ENCODE measurements at places on chromosomes 2 and 18. TPM values are rescaled to one million over a fixed set of nuclear protein-coding genes. Genes with fewer than 3 reads are reported as not detected.

GRCh38 chr18:38318416-38318815 is 752.8 kb upstream of the CELF4 start:
- no peak for DNase-seq

The ALKAL2 gene
- polyA plus RNA-seq: 0.49 TPM

- no peak for DNase-seq
These were observed 3.0 kb downstream of the KLHL41 start for GRCh38 chr2:169512525-169512924.

The AQP12A gene
- 0.74 TPM for polyA plus RNA-seq

GRCh38 chr2:113202305-113203216 is 28.8 kb downstream of the PSD4 start:
- no peak for DNase-seq

DNA sequence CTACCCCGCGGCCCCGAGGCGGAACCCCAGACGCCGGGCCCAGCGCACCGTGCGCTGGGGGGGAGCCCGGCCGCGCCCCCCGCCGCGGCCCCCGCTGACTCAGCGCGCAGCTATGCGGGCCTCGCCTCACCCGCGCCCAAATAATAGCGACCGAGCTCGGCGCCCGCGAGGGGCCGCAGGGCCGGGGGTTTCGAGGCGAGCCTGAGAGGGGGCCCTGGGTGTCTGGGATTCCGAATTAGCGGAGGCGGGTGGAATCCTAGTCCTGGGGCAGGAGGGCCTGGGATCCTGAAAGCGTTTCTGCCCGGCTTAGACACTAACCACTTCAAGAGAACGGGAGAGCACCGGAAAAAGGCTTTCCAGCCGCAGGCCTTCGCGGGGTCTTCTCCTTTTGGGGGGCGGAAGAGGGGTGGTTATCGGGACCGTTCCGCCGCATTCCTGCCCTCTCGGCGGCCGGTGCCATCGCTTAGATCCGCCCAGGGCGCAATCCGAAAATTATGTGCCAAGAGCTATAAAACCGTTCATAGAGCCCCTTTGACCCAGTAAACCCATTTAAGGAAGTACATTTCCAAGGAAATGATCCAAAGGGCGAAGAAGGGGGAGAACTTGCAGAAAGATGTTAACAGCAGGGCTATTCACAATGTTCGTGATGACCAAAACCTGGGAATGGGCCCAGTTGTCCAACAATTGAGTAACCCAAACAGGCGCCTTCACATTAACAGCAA is 681 bp upstream of the ROCK2 start:
- DNase-seq: peak; percentile 70

The AQP12B gene
- 1.6 TPM for polyA plus RNA-seq

DNA sequence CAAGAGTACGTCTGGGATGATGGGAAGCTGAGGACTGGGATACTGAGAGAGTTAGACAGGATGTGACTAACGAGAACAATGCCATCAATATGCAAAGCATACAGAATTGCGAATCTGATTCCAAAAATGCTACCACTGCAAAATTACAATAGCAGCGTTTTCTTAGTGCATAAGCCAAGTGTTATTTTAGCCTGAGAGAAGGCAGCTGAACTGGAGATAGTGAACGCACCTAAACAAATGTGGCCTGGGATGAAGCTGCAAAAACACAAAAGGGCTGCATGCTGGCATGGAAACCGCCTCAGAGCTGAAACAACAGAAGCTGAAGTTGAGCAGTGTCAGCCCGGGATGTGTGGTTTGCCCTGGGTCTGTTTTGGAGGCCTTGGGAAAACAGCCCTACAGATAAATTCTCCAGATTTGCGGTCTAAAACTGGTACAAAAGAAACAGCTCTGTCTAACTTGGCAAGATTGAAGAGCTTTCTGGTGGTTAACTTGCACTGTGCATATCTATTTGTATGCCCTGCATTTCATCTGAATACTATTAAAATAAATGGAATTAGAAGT is 45.5 kb downstream of the LYPD6 start:
- DNase-seq: no peak

DNA sequence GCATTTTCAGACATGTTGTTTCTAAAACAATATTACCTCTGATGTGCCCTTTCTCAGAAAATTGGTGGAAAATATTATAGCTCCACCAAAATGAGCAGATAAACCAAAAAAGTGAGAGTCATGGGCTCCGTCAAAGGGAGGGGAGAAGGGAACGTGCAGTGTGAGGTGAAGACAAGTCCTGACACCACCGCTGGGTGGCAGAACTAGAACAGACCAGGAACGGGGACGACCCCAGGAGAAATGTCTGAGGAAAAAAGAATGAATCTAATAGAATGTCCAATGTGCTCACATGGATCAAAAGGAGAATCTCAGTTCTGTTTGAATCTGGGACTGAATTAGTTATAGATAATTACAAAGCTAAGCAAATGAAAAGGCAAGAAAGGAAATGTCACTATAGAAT is 22.6 kb upstream of the BCL2 start:
- DNase-seq: peak; percentile 40

GRCh38 chr18:62407660-62408059 is 82.5 kb downstream of the TNFRSF11A start:
- DNase-seq: no peak

The RGPD3 gene
- 0.22 TPM for polyA plus RNA-seq

GRCh38 chr2:239935789-239936758 is 89.1 kb downstream of the NDUFA10 start:
- no peak for DNase-seq

The IL18R1 gene
- polyA plus RNA-seq: 0.50 TPM

The PLEK gene
- polyA plus RNA-seq: 6.0 TPM

- DNase-seq: no peak
These were observed 211.0 kb downstream of the PIK3C3 start for GRCh38 chr18:42165922-42166513.

- peak; percentile 19 for DNase-seq
These were observed 576.5 kb downstream of the NRXN1 start for GRCh38 chr2:50455351-50455939.

DNA sequence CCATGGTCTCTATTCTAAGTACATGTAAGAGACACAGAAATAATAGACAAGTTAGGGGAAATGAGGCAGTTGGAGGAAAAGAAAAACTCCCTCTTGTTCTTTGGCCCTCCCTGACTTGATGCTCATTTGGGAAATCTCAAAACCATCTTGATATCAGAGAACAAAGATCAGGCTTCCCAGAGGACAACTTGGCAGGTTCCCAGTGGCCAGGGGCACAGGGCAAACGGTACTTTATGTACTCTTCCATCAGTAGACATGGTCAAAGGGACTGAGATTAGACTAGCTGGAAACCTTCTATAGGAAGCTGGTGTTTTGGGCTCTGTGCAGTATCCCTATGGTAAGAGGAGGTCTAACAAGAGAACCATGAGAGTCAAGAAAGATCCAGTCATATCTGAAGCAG is 56.6 kb downstream of the NCKAP5 start:
- DNase-seq: no peak

The IL1R1 gene
- polyA plus RNA-seq: 9.3 TPM

GRCh38 chr18:69943021-69943420 is 4.7 kb downstream of the CD226 start:
- no peak for DNase-seq

The MYOM1 gene
- polyA plus RNA-seq: 679 TPM

- DNase-seq: no peak
These were observed 1860.1 kb downstream of the SUCLG1 start for GRCh38 chr2:82599021-82599420.

- DNase-seq: no peak
These were observed 50.2 kb upstream of the PLB1 start for GRCh38 chr2:28445448-28446258.

DNA sequence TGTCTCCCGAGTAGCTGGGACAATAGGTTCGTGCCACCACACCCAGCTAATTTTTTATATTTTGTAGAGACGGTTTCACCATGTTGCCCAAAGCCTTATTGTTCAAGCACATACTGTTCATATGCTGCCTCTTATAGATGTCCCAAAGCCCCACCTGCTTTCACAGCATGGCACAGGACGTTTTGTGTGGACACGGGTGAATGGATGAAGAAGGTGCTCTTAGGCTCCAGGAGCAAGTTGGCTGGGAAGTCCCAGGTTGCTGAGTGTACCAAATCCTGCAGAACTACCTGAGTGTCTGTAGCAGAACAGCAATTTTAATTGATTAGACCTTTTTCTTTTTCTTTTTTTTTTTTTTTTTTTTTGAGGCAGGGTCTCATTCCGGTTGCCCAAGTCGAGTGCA is 10.5 kb upstream of the SAG start:
- no peak for DNase-seq

- no peak for DNase-seq
These were observed 7.2 kb downstream of the MTHFD2 start for GRCh38 chr2:74205596-74205995.

The CTAGE1 gene
- polyA plus RNA-seq: not detected

DNA sequence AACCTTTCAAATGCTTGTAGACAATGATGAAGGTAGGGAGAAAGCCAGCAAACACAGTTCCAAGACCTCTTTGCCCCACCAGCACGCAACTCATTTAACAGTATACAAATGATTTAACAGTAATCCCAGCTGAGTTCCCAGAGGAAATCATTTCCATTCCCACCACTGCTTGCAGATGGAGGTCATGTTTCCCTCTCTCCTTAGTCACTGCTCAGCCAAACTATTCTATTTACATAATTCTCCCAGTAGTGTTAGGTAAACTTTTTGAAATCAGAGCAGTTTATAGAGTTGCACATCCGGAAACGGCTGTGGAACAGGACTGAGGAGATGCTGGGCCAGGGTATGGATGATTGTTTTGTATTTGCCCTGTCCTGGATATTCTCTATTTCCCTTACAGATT is 328.5 kb downstream of the FIGN start:
- DNase-seq: no peak

- DNase-seq: peak; percentile 6
These were observed 4.4 kb downstream of the CCL20 start for GRCh38 chr2:227817850-227818674.

The MBD2 gene
- 38.9 TPM for polyA plus RNA-seq

The INPP5D gene
- polyA plus RNA-seq: 8.9 TPM

- no peak for DNase-seq
These were observed 260.2 kb upstream of the ST6GAL2 start for GRCh38 chr2:107146181-107146580.

The SAG gene
- 0.22 TPM for polyA plus RNA-seq

The ALPP gene
- polyA plus RNA-seq: not detected

The GPR155 gene
- polyA plus RNA-seq: 3.7 TPM

DNA sequence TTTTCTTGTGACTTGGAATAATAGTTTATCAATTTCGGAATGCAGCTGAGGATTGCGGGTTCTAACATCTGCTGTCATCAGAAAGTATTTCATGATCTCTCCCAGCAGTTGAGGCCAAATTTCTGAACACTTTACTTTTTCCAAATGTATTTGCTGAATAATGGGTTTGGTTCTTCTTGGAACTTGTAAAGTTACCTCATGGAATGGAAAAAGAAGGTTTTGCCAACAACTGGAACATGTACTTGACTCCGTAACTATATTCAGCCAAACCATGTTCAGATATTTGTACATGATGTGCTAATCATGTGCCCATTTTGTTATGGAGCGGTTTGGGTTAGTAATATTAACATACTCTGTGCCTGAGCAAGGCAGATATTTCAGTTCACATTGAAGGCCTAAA is 119.6 kb downstream of the LCLAT1 start:
- DNase-seq: peak; percentile 50

- DNase-seq: peak; percentile 56
These were observed 19.5 kb downstream of the MGAT5 start for GRCh38 chr2:134273256-134273983.

DNA sequence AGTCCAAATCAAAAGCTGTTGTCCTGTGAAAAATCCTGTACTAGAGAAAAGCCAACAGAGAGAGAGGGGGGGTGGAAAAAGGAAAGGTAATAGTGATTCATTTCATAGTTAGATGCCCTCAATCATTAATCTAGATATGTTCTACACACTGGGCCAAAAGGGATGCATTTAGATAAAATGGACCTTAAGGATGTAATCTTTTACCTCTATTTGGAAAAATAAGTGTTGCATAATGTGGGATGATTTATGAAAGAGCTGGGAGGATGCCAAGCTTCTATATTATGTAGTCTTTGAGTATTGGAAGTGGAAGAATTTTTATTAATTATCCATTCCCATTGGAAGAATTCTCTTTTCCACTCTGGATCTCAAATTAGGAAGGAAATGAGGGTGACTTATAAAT is 480.5 kb upstream of the ZEB2 start:
- DNase-seq: no peak
